ENCODE measurements at places on chromosomes 11 and 22.

DNA sequence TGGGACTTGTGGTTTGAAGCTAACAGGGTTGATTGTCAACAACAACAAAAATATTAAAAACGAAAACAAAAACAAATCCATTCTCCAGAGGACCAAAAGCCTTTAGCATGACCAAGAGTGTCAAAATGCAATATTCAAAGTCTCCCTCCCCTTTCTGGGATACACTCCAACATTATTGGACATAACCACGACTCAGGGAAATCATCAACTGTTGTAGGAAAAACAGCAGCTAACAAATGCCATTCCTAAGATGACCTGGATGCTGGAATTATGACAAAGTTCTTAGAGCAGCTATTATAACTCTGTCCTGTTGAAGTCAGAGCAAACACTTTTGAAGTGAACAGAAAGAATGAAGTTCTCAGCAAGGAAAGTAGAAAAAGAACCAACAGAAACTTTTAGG is 143.0 kb downstream of the TMEM135 start:
- DNase-seq, result no peak

DNA sequence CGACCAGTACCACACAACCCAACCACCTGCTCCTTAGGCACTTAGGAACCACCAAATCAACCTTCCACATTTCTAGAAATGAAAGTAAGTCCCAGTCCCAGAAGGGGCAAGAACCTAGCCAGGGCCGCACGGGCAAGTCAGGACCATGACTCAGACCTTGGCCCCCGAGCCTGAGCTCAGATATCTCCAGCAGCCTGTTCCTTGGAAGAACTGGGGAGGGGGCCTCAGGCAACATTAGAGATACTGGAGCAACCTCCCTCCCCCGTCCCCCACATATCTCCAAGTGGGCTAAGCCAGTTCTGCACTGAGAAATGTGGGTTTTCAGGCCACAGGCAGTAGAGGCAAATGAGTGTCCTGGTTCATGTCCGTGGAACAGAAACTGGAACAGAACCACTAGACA is 7.7 kb downstream of the ARAP1 start:
- DNase-seq, result no peak

- no peak for DNase-seq
These were observed 33.1 kb upstream of the GRAMD4 start for GRCh38 chr22:46587061-46587460.

DNA sequence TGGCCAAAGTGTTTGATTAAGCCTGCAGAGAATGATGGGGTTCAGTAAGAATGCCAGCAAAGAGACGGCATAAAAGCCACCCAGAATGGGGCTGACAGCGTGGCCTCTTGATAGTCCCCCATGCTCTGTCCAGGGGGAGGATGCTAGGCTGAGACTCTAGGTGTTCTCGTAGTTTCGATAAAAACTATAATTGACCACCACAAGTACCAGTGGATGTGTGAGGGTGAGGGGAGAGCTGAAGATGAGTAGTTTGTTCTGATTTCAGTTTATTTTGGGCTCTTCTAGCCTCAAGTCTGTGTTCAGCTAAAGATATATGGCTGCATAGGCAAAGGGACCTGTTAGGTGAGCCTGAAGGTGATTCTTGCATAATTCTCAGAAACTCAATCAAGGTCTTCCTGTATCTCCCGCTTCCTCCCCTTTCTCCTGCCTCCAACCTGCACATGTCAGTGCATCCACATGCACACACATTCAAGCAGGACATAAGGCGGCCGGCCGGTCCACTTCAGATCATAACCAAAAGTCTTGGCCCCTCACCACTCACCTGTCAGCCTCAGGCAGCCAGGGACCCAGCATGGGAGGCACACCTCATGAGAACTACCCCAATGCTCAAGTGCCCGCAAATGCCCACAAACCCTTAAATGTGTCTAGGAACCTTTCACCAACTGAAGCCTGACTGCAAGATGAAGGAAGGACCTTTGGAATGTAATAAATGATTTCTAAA is 31.2 kb downstream of the FLI1 start:
- no peak for DNase-seq

DNA sequence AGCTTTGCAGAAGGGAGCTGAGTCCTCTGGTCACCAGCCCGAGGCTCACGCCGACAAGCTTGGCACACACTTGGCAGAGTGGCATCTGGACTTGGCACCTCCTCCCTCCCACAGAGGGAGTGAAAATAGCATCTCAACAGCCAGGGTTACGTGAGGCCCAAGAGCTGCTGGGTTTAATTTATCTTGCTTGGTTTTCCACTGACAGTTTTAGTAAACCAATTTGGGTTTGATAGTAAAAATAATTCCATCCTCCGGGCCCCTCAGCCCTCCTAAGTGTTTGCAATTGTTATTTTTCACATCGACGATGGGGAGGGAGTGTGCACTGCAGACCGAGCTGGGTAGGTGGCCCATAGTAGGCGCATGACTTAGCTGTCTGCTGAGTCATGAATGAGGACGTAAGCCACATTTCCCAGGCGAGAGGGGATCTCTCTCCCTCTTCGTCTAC is 107.6 kb upstream of the ASPHD2 start:
- no peak for DNase-seq

Measured in cortex of kidney (tissue), 1 donor.